ENCODE measurements at places on chromosomes 1 and 21. TPM values are rescaled to one million over a fixed set of nuclear protein-coding genes. Genes with fewer than 3 reads are reported as not detected.
A peak's percentile ranks its signal among the peaks of the same experiment; 100 is the strongest.

The C1orf56 gene
- total RNA-seq: 2.4 TPM

The GPR37L1 gene
- total RNA-seq: under 0.01 TPM

The DMBX1 gene
- total RNA-seq: 0.80 TPM

The HES5 gene
- total RNA-seq: not detected

The C1orf210 gene
- not detected for total RNA-seq

The RNU1-2 gene
- 832 TPM for total RNA-seq

The NUP210L gene
- not detected for total RNA-seq

The KRTAP13-4 gene
- not detected for total RNA-seq

The ACKR1 gene
- not detected for total RNA-seq

The VSIG8 gene
- not detected for total RNA-seq

The UCHL5 gene
- total RNA-seq: 50.2 TPM

- no peak for DNase-seq
Observed at GRCh38 chr1:47951545-47952235, 45.5 kb downstream of the TRABD2B start.

DNA sequence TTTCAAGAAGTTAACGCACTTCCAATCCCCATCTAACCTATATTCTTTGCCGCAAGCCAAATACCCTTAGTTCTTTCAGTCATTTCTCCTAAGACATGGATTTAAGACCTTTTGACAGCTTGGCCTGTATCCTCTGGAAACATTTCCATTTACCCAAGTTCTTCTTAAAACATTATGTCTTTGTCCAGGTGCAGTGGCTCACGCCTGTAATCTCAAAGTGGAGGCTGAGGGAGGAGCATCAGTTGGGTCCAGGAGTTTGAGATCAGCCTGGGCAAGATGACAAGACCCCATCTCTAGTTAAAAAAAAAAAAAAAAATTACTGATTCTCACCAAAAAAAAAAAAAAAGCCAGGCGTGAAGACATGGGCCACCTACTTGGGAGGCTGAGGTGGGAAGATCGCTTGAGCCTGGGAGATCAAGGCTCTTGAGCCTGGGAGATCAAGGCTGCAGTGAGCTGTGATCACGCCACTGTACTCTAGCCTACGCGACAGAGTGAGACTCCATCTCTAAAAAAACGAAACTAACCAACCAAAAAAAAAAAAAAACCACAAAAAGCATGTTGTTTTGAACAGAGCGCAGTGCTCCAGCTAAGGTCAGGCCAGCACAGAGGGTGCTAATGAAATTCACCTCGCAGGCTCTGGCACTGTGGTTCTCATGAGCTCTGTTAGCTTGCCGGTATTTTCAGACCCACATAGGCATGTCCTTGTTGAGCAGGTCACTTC, 36.0 kb downstream of the NUAK2 start:
- DNase-seq: peak; percentile 65

DNA sequence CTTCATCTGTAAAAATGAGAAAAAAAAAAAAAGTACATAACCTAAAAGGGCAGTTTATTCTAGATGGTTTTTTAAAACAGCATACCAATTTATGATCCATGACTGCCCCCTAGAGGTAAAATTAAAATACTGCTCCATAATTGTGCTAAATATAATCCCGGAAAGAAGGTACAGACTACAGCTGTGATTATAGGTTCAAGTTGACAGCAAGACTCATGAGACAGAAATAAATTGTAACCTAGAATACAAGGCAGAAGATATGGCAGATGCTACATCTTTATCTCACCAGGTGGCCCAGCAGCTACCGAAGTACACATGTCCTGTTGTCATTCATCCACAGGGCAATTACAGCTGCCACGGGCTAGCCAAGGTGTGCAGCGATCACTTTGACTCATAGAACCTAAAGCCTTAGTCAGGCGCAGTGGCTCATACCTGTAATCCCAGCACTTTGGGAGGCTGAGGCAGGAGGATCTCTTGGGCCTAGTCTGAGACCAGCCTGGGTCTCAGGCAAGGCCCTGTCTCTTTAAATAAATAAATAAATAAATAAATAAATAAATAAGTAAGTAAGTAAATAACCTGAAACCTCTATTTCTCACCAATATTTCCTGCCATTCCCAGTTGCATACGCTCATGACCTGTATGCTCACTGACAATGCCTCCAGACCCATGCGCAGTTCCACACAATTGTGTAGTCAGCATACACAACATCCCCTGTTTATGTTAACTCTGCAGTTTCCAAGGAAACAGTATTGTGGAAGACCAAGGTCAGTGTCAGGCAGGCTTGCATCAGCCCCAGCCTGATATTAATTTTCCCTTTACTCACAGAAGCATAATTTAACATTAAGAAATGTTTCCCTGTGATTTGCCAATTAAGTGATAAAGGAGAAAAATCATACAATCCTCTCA, 18.3 kb upstream of the PPIE start:
- DNase-seq: peak; percentile 32

DNA sequence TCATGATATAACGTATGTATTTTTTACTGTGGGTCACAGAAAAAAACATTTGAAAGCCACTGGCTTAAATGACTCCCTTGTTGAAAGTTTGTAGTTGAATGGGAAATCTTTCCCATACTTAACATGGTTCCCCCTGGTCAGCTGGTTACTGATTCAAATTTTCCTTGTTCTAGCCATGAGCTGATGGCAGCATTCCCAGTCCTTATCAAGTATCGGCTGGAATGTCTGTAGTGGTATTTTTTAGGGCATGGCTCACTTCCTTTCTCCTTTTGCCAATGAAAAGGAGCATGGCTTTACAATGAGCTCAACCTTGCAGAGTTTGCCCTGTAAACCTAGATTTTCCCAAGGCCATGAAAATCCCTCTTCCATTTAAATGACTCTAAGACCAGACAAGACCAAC, 55.7 kb downstream of the GIPC2 start:
- peak; percentile 98 for DNase-seq

DNA sequence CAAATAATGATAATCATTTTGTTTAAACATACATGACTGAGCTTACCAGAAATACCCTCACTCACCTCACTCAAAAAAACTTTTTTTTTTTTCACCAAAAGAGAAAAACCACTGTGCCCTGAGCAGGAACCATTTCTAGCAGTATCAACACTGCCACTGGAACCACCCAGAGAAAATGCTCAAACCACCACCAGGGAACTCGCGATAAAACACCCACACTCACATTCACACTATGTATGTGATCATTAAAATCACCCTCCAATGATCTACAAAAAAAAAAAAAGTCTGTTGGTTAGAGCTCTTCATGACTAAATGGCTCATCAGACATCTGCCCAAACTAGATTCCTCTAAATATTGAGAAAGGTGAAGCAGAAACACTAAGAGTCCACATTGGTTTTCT, 11.5 kb downstream of the TIAM1 start:
- no peak for DNase-seq

- DNase-seq: no peak
Observed at GRCh38 chr21:31869750-31870149, 3.1 kb upstream of the HUNK start.

DNA sequence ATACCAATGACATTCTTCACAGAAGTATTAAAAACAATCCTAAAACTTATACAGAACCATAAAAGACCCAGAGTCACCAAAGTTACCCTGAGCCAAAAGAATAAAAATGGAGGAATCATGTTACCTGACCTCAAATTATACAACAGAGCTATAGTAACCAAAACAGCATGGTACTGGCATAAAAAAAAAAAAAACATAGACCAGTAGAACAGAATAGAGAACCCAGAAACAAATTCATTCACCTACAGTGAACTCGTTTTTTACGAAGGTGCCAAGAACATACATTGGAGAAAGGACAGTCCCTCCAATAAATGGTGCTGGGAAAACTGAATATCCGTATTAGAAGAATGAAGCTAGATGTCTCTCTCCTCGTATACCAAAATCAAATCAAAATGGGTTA, 2.6 kb upstream of the GNG5 start:
- no peak for DNase-seq

DNA sequence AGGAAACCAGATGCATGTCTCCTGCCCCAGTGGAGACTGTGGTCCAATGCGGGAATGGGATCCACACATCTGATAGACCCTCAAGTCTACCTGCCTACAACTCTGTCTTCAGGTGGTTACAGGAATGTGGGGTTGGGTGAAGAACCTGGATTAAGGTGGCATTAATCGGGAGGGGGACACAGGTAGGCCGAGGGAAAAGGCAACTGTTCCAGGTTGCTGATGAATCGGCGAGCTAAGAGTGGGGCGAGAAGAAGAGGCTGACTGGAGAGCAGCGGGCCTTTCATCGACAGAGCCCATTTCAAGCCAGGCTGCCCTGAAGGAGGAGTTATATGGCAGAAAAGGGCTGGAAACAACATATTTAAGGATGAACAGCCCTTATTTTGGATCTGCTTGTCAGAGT, 836 bp downstream of the CD2 start:
- DNase-seq: no peak

DNA sequence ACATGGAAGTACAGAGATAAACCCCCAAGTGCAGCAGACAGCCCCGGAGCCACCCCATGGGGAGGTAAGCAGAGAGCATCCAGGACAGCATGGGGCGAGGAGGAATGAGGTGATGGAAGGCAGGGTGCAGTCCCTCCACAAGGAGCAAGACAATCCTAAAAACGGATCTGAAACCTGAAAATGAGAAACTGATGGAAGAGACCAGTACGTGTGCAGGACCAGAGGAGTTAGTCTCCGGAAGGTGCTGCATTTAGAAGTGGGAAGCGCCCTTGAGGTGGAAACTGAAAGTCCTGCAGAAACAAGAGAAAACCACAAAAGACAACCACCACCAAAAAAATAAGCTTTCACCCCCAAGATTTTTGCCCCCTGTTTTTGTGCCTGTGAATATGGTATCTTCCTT, 17.4 kb upstream of the DDOST start:
- no peak for DNase-seq

- no peak for DNase-seq
Observed at GRCh38 chr21:28522014-28522799, 470.5 kb downstream of the LTN1 start.

DNA sequence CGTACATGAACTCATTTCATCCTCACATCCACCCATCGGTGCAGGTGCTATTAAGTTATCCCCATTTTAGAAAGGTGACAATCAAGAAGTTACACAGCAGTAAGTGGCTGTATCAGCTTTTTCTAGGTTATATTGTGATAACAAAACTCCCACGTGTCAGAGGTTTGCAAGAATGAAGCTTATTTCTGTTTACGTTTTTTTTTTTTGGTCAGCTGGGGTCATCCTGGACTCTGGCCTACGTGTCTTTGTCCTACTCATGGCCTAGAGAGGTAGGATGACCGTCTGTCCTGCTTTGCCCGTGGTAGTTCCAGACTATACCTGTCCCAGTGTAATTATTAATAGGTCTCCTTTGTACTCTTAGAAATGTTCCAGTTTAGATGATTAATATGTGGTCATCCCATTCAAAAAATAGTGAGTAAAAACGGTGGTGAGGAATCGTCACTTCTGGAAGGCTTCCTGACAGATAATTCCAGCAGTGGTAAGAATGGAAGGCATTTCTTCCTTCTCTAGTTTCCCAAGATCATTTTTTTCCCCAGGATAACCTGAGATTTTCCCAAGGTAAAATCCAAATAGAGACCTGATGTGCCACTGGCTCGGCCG, 64.2 kb upstream of the KIF26B start:
- no peak for DNase-seq

GRCh38 chr1:233328142-233328921, 808 bp downstream of the MAP3K21 start:
- peak; percentile 44 for DNase-seq

GRCh38 chr1:209341146-209341545, 242.4 kb upstream of the CAMK1G start:
- no peak for DNase-seq

DNA sequence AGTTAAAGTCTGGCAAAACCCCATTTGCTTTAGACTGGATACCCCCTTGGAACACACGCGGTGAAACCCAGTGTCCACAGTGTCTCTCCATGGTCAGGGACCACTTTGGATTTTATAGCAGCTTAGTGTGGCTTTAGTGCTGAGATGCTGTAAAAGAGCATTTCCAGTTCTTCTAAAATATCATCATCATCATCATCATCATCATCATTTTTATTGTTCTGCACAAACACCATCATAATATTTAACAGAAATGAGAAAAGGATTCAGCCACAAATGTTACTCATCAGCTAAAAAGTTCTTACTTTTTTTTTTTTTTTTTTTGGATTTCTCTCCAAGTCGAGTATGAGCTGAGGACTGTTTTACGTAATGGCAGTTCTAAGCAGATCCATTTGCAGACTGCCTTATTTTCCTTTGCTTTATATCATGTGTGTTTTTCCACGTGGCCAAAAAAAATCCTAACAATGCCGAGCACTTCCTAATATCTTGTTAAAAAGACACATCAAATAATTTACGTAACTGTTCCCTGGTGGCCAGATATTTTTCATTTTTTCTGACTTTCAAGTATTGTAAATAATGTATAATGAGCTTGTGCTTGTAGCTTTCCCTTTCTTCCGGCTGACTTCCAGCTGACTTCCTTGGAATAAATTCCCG, 62.8 kb downstream of the EVA1C start:
- DNase-seq: no peak

DNA sequence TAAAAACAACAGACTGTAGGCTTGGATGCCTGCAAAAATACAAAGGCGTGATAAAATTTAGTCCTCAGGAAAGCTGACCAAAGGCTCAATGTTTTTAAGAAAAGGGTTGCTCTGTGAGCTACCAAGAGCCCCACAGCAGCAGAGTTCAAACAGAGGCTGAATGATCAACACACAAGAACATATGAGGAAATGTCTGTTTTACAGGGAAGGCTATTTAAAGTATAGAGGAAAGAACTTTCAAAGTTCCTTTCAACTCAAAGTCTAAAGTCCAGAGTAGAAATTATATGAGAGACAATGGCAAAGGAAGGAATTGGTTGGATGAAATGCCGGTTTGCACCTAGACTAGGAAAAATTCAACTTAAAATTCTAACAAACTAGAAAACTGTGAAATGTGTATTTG, 8.6 kb downstream of the CLSTN1 start:
- no peak for DNase-seq

GRCh38 chr21:14762734-14763694, 216.9 kb upstream of the SAMSN1 start:
- DNase-seq: no peak

DNA sequence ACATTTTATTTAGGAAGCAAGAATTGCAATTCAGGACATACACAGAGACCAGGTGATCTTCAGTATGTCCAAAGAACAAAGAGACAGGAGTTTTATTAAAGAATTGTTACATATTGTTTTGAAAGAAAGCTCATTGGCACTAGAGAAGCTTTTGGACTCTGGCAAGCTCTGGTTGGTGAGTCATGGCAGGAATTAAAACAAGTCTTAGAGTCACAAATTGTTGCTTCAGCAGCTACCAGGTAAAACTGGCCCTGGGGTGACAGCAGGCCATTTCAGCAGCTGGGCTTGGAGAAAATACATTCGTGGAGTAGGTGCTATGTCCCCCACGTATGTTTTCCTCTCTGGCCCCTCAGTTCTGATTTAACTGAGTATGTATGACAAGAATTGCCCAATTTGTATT, 58.8 kb downstream of the MAP3K21 start:
- no peak for DNase-seq

- peak; percentile 68 for DNase-seq
Observed at GRCh38 chr1:9494936-9495758, 44.1 kb upstream of the SLC25A33 start.

DNA sequence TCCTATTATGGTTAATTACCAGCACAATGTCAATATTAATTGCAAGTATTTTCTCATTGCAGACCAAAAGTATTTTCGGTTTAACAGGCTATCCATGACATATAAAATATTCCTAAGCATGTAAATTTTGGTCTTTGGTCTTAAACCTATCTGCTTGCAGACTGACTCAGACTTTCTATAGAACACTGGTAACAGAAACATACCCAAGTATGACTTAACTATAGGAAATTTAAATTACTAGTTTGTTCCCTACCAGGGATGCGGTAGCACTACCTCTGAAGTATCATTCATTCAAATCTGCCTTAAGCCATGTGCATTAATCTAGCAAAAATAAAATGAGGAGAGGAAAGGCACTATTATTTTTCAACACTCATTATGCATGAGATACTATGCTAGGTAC, 2.9 kb downstream of the TAF1A start:
- no peak for DNase-seq
